ENCODE measurements at places on chromosomes 3 and 15. TPM values are rescaled to one million over a fixed set of nuclear protein-coding genes. Genes with fewer than 3 reads are reported as not detected.
A peak's percentile ranks its signal among the peaks of the same experiment; 100 is the strongest.

Gene FES
- 5.3 TPM for total RNA-seq

Gene OR4F15
- total RNA-seq = not detected

Gene ACP3
- 0.22 TPM for total RNA-seq

Gene PLA2G4E
- total RNA-seq = not detected

- H3K27ac ChIP-seq = peak overlapping the region; percentile 95
- H3K4me1 ChIP-seq = peaks cover 37% of the 10 kb centered on the region
- H3K27me3 ChIP-seq = no peaks in the 10 kb centered on the region
- peak overlapping the region; percentile 80 for H3K4me3 ChIP-seq
- no peaks in the 10 kb centered on the region for H3K36me3 ChIP-seq
Measured at GRCh38 chr15:66388043-66388363, 1.3 kb downstream of the MAP2K1 start.

DNA sequence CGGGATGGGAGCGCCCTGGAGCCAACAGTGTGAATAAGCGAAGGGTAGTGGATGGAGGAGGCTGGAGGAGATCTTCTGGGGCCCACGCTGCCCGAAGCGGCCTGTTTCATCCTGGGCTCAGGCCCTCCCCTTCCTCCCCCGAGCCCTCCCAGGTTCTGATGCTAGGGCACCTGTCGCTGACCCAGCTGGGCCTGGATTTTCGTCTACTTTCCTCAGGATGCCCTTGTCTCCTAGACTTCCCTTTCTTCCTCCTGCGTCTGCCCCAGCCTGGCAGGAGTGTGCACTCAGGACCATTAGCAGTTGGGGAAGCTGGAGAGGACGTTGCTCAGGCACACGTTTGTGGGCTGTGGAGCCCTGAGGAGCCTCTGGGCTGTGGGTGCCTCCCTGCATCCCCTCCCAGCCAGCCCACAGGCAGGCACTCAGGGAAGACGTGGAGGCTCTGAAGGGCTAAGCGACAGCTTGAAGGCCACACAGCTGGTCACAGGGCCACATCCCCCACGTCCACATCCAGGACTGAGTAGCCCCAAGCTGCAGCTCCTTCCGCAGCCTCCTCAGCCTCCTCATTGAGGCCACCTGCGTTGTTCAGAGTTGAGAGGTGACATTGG is 23.9 kb upstream of the PIGZ start:
- no peaks in the 10 kb centered on the region for H3K36me3 ChIP-seq
- H3K27ac ChIP-seq = no peak overlapping the region
- H3K4me3 ChIP-seq = no peak overlapping the region
- peaks cover 17% of the 10 kb centered on the region for H3K4me1 ChIP-seq
- DNase-seq = no peak
- no peaks in the 10 kb centered on the region for H3K27me3 ChIP-seq

GRCh38 chr3:146246526-146246925 is 4.4 kb downstream of the PLSCR4 start:
- no peak overlapping the region for H3K27ac ChIP-seq
- H3K27me3 ChIP-seq = no peaks in the 10 kb centered on the region
- H3K36me3 ChIP-seq = no peaks in the 10 kb centered on the region
- DNase-seq = no peak

GRCh38 chr15:39555885-39556284 is 25.0 kb upstream of the THBS1 start:
- H3K4me1 ChIP-seq = no peaks in the 10 kb centered on the region
- H3K4me3 ChIP-seq = no peak overlapping the region
- H3K27me3 ChIP-seq = no peaks in the 10 kb centered on the region
- no peaks in the 10 kb centered on the region for H3K36me3 ChIP-seq
- H3K27ac ChIP-seq = no peak overlapping the region

- H3K36me3 ChIP-seq = no peaks in the 10 kb centered on the region
- no peaks in the 10 kb centered on the region for H3K4me1 ChIP-seq
- DNase-seq = peak; percentile 15
- H3K4me3 ChIP-seq = no peak overlapping the region
Measured at GRCh38 chr3:70550723-70551319, 238.4 kb upstream of the MDFIC2 start.

DNA sequence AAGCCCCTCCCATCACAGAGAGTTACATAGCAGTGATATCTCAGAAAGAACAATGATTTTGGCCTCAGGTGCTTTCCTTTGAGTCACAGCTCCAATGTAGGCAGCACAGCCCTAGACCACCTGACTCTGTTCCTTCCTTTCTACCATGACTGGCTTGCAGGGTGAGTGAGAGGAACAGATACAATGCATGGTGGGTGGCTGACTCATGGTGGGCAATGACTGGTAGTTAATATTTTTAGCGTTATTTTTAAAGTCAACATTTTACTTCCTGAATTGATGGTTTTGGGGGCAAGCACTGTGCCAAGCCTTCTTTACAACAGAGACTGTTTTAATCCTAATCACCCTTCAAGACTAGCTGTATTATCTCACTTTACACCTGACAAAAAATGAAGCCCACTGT is 32.8 kb upstream of the ST3GAL6 start:
- no peak for DNase-seq
- no peaks in the 10 kb centered on the region for H3K36me3 ChIP-seq
- no peak overlapping the region for H3K4me3 ChIP-seq
- no peaks in the 10 kb centered on the region for H3K27me3 ChIP-seq
- H3K4me1 ChIP-seq = peaks cover 7% of the 10 kb centered on the region

- H3K27ac ChIP-seq = no peak overlapping the region
- DNase-seq = no peak
- no peaks in the 10 kb centered on the region for H3K36me3 ChIP-seq
- no peaks in the 10 kb centered on the region for H3K4me1 ChIP-seq
- no peak overlapping the region for H3K4me3 ChIP-seq
Measured at GRCh38 chr3:89043406-89043932, 64.0 kb upstream of the EPHA3 start.

GRCh38 chr15:52179278-52180195 is 11.7 kb downstream of the GNB5 start:
- DNase-seq = peak; percentile 46
- no peaks in the 10 kb centered on the region for H3K27me3 ChIP-seq
- peak overlapping the region; percentile 79 for H3K4me3 ChIP-seq
- H3K36me3 ChIP-seq = no peaks in the 10 kb centered on the region

DNA sequence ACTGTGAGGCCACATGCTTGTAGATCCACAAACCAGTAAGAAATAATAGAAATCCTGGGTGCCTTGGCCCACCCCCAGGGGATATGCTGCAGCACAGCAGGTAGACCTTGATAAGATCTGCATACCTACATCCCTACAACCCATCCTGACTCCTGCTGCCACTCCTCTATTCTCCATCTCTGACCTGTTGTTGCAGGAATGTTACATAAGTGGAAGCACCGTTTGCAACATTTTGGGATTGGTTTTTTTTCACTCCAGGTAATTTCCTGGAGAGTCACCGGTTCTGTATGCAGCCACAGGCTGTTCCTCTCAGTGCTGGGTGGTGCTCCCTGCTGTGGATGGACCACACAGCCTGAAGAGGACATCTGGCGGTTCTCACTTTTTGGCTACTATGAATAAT is 16.1 kb upstream of the CSPG5 start:
- no peak for DNase-seq
- no peak overlapping the region for H3K4me3 ChIP-seq
- no peaks in the 10 kb centered on the region for H3K27me3 ChIP-seq
- no peaks in the 10 kb centered on the region for H3K4me1 ChIP-seq
- H3K36me3 ChIP-seq = no peaks in the 10 kb centered on the region
- H3K27ac ChIP-seq = no peak overlapping the region

- no peaks in the 10 kb centered on the region for H3K4me1 ChIP-seq
- no peaks in the 10 kb centered on the region for H3K36me3 ChIP-seq
- peaks cover 29% of the 10 kb centered on the region for H3K27me3 ChIP-seq
- H3K27ac ChIP-seq = no peak overlapping the region
- DNase-seq = no peak
Measured at GRCh38 chr3:128553560-128553959, 60.6 kb upstream of the GATA2 start.

DNA sequence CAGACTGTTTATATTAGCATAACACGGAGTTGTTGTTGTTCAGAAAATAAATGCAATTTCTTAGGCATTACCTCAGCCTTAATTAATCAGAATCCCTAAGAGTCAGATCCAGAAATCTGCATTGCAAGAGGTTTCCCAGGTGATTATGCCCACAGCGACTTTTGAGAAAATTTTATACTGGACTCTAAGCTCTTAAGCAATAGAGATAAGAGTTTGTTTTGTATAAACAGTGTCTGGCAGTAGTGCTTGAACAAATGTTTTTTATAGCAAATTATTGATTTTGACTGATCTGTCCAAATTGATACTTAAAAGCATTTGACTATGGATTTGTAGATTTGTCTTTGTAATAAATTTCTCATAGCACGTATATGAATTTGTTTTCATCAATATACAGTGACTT is 92.8 kb downstream of the ZBBX start:
- no peaks in the 10 kb centered on the region for H3K27me3 ChIP-seq
- H3K27ac ChIP-seq = no peak overlapping the region
- no peaks in the 10 kb centered on the region for H3K4me1 ChIP-seq

GRCh38 chr15:86553108-86553507 is 473.4 kb downstream of the AGBL1 start:
- peaks cover 33% of the 10 kb centered on the region for H3K4me1 ChIP-seq
- H3K27ac ChIP-seq = no peak overlapping the region
- no peak for DNase-seq
- H3K36me3 ChIP-seq = no peaks in the 10 kb centered on the region

GRCh38 chr3:39808467-39809180 is 785 bp upstream of the MYRIP start:
- H3K27ac ChIP-seq = peak overlapping the region; percentile 58
- peak overlapping the region; percentile 49 for H3K4me3 ChIP-seq
- peaks cover 7% of the 10 kb centered on the region for H3K4me1 ChIP-seq
- peaks cover 24% of the 10 kb centered on the region for H3K27me3 ChIP-seq

GRCh38 chr3:122988508-122988907 is 39.1 kb downstream of the SEMA5B start:
- DNase-seq = no peak
- no peaks in the 10 kb centered on the region for H3K4me1 ChIP-seq
- H3K4me3 ChIP-seq = no peak overlapping the region
- peaks cover 36% of the 10 kb centered on the region for H3K27me3 ChIP-seq

DNA sequence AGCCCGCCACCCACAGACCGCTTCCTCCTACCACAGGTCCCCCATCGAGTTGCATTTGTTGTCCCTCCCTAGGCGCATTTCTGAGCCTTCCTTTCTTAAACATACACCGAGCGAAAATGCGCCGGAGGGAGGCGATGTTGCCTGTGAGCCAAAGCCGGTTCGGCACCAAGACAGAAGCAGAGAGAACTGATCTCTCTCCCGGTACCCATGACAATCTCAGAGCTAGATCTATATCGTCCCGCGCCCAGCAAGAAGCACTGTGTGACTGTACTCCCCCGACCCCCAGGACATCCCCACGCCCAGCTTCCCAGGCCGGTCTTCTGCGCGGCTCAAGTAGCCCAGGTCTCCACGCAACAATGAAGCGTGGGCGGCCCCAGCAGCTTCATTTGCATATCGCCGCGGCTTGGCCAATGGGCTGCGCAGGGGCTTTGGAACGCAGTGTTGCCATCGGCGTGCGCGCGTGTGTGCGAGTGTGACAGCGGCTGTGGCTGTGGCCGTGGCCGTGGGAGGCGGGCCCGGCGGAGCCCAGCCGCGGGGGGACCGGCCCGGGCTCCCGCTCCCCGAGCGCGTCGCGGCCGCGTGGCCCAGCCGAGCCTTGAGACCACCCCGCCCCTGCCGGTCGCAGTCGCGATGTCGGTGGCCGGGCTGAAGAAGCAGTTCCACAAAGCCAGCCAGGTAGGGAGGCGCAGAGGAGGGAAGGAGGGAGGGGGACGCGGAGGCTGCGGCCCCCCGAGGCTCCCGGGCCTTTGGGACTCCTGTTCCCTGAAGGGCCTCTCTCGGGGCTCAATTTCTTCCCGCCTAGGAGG is at the start of gene SH3GL3:
SH3GL3 (plus strand) TSS at position 438 of the 806 bp plus-strand sequence; CDS start at position 631, 193 bp downstream.
- H3K4me3 ChIP-seq = peak within 1 kb of the TSS; percentile 53
- no peaks in the 10 kb centered on the region for H3K36me3 ChIP-seq
- H3K27me3 ChIP-seq = peaks cover 19% of the 10 kb centered on the region

Data from gastrocnemius medialis (tissue), 4 donors.